ENCODE measurements at places on chromosomes 16 and 17. TPM values are rescaled to one million over a fixed set of nuclear protein-coding genes. Genes with fewer than 3 reads are reported as not detected.

CIBAR2 gene
- total RNA-seq, result 0.15 TPM

CCDC144A gene
- total RNA-seq, result 12.0 TPM

GCGR gene
- not detected for total RNA-seq

ABCA6 gene
- total RNA-seq, result 90.9 TPM

CD300LB gene
- not detected for total RNA-seq

CORO7 gene
- total RNA-seq, result 16.6 TPM

STX1B gene
- 2.7 TPM for total RNA-seq

NTN1 gene
- total RNA-seq, result 0.08 TPM

CDK3 gene
- 1.2 TPM for total RNA-seq

NPIPA5 gene
- 1.5 TPM for total RNA-seq

PDIA2 gene
- 0.23 TPM for total RNA-seq

ARL5C gene
- not detected for total RNA-seq

KRT33B gene
- not detected for total RNA-seq

BEAN1 gene
- total RNA-seq, result 0.35 TPM

MEFV gene
- 0.15 TPM for total RNA-seq

CA5A gene
- total RNA-seq, result not detected

ZP2 gene
- total RNA-seq, result not detected

ADGRG1 gene
- total RNA-seq, result 0.12 TPM

KCNAB3 gene
- 0.15 TPM for total RNA-seq

ERAL1 gene
- 18.9 TPM for total RNA-seq

TUBD1 gene
- 2.5 TPM for total RNA-seq

HYDIN gene
- 0.12 TPM for total RNA-seq

TMEM11 gene
- 16.3 TPM for total RNA-seq

PERCC1 gene
- not detected for total RNA-seq

NLRC5 gene
- total RNA-seq, result 18.0 TPM

PRR15L gene
- not detected for total RNA-seq

ITGAE gene
- total RNA-seq, result 15.4 TPM

NAA60 gene
- total RNA-seq, result 10.4 TPM

DECR2 gene
- total RNA-seq, result 6.6 TPM

EPOP gene
- 0.90 TPM for total RNA-seq

INPP5K gene
- total RNA-seq, result 31.1 TPM

CACNG1 gene
- not detected for total RNA-seq

KRTAP4-4 gene
- total RNA-seq, result not detected

C16orf96 gene
- total RNA-seq, result not detected

PLLP gene
- not detected for total RNA-seq

MYH11 gene
- 0.94 TPM for total RNA-seq

ALDOA gene
- total RNA-seq, result 683 TPM

DNAAF8 gene
- total RNA-seq, result 0.47 TPM

HBA2 gene
- total RNA-seq, result not detected

BCL6B gene
- total RNA-seq, result 0.30 TPM

OR1F1 gene
- total RNA-seq, result not detected

LRRC36 gene
- not detected for total RNA-seq

SLC5A2 gene
- total RNA-seq, result 0.15 TPM

DOC2B gene
- not detected for total RNA-seq

CD7 gene
- not detected for total RNA-seq

Measured in smooth muscle cell of the coronary artery (primary cell).